Activated T-cell treated with anti-CD3 and anti-CD28 coated beads, Interleukin-2, amount 50 U/mL, for 1 hour (primary cell): ENCODE measurements at places on chromosomes 11 and 22.

DNA sequence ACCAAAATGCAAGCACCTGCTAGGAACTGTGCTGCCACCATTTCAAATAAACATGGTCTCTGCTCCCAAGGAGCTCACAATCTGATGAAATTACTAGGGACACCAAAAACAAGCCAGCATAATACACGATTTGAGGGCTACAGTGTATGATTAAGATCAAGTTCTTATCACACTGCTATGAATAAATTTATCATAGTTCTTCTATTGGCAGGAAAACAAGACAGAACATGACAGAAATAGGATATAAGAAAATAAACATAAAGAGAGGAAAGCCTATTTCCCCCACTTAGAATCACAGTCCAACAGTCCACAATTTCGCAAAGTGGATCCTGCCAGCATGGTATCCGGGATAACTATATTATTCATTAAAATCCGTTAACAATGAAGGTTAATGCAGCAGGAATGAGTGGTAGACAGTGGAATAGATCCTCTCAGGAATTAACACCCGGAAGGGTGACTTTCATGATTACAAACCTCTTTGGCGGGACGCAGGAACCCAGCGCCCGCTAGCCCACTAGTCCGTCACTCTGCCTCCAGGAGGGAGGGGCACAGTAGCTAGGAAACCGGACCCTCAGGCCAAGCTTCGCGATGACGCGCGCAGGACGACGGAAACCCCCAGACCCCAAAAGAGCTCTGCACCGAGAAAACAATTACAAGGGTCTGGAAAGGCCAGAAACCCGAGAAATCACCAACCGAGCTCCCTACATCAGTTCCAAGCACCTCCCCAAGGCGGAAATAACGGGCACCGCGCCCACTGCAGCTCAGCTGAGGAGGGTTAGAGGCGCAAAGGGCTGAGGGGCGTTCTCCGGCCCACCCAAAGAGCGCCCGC lies 607 bp downstream of the CCDC82 start:
- no peak for DNase-seq

- no peak for DNase-seq
These were observed 22.4 kb downstream of the CCDC82 start for GRCh38 chr11:96367342-96367741.

DNA sequence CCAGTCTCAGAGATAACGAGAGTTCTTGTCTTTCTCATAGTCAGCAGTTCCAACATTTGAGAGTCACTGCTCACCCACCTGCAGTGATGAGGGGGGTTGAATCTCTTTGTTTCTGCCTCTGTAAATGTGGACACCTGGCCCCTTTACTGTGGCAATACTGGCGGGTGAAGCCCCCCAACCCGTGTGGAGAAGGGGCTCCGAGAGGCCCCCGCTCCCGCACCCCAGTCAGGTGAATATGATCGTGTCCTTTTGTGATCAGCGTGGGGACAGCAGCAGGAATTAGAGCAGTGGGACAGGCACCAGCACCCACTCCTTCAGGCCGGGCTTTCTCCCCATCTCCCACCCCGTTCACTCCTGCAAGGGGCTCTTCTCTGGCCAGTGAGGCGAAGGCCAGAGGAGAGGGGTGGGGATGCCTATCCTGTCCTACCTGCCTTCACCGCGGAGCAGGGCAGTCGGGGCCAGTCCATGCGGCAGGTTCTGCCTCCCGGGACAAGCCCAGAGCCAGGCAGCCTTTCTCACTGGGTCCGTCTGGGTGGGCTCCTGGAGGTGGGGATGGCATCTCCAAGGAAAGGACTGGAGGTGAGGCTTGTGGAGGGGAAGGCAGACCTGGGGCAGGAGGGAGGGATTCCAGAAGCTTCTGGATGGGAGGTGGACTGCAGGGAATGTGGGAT lies 12.7 kb upstream of the CELSR1 start:
- DNase-seq, result no peak

DNA sequence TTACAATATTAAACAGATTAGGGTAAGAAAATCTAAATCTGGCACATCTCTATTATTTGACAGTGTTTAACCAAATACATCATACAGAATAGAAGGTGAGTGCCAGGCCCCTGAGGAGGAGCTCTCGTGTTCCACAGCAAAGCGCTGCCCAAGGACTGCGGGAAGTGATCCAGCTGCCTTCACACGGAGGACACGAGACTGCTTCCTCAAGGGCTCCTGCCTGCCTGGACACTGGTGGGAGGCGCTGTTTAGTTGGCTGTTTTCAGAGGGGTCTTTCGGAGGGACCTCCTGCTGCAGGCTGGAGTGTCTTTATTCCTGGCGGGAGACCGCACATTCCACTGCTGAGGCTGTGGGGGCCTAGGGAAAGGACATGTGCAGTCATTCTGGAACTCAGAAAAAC lies 71.1 kb downstream of the NCAPD3 start:
- DNase-seq, result no peak

DNA sequence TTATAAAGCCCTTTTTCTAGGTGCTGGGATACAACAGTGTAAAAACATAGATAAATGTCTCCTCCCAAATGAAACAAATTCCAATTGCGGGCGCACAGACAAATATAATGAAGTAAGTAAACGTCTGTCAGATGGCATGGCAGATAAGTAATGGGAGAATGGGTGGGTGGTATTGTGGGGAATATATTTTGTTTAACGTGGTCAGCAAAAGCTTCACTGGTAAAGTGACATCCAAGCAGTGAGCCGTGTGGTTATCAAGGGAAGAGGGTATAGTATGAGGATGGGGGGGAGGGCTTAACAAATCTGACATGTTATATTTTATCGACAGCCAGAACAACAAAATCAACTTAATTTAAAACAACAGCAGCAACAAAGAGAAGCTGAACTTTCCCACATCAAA lies 1.2 kb downstream of the SVIP start:
- no peak for DNase-seq

- no peak for DNase-seq
These were observed 9.0 kb downstream of the IGLL5 start for GRCh38 chr22:22896601-22897000.
